ENCODE measurements at places on chromosomes 13 and 19.

DNA sequence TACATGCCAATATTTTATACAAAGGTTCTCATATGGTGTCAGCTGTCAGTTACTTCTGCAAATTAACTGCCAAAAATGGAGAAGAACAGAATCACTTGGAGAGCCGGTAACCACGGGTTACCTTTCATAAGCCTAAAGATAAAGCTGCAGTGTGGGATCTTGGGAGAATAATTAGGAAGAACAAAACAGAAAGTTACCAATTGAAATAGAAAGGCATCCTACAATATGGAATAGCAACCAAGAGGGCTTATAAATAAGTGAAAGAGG is 74.2 kb downstream of the TSHZ3 start:
- no peak for DNase-seq

DNA sequence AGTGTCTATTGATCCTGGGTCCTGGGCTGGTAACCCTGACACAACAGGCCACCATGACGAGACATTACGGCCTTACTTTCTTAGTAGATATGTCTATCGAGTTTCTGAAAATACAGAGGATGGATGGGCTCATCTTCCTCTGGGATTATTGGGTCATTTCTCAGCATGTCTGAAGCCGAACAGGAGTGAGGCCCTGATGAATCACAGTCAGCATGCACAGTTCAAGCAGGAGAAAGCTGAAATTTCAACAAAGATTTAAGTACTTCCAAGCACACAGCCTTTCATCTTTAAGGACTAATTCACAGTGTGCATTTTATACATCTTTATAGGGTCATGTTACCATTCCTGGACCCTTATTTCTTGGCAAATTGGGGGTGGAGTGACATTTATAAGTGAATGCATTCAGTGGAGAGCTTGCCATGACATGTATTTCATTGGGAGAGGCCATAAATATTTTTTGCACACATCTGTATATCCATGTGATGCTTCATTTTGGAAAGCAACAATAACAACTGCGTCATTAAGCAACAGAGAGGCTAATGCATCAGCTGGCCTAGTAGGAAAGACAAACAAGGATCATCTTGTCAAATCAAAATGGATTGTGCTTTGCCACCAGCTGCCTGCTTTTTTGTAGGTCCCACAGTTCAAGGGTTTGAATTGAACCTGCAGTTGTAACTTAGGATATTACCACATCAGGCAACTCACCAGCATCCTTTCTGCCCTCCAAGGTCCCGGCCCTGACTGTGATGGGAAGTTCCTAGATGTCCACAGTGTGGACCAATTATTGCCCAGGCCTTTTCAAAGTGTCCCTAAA is 143.5 kb downstream of the DNAJC15 start:
- no peak for DNase-seq

- no peak for DNase-seq
Measured at GRCh38 chr19:48490981-48491792, 20.4 kb downstream of the LMTK3 start.

DNA sequence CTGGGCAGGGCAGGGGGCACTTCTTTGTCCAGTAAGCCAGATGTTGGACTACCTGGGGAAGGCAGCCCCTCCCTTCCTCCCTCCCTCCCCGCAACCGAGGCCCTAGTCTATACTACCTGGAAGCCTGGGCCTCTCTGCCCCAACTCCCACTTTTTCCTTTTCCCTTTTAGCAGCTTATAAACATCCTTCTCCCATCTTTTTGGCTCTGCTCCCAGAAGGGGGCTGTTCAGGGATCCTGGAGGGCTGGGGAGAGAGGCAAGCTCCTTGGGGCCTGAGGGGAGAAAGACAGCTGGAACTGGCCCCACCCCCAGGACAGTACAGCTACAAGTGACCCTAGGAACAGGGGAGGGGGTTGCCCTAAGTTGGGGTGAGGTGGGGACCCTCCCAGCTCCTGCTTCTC is 44.9 kb downstream of the LYL1 start:
- DNase-seq = no peak

GRCh38 chr13:82070416-82070815 is 1729.5 kb upstream of the SPRY2 start:
- DNase-seq = no peak

DNA sequence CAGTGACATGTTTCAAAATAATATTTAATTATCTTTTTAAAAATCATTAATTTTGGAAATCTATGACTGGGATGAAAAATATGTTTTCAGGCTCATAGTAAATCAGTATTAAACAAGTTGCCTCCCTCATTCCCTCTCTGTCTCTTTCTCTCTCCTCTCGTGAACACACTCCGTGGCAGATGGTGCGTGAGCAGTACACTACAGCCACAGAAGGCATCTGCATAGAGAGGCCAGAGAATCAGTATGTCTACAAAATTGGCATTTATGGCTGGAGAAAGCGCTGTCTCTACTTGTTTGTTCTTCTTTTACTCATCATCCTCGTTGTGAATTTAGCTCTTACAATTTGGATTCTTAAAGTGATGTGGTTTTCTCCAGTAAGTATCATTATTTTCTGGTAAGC is 22.7 kb downstream of the SGCG start:
- no peak for DNase-seq

DNA sequence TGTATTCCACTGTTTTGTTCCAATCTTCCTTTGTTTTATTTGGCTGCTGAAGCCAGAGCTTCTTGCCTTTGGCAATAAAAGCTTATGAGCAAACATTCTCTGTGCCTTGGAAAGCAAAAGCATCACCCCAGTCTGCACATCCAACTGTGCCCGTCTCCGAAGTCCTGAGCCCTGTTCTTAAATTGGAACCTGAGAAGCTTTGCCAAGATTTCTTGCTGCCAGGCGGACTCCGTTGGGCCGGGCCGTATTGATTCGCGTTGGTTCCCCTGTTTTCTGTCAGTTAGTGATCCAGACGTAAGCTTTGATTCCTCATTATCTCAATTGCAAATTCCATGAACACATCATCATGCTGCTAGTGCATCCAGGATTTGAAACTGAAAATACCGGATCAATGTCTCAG is 793.0 kb downstream of the OLFM4 start:
- no peak for DNase-seq

DNA sequence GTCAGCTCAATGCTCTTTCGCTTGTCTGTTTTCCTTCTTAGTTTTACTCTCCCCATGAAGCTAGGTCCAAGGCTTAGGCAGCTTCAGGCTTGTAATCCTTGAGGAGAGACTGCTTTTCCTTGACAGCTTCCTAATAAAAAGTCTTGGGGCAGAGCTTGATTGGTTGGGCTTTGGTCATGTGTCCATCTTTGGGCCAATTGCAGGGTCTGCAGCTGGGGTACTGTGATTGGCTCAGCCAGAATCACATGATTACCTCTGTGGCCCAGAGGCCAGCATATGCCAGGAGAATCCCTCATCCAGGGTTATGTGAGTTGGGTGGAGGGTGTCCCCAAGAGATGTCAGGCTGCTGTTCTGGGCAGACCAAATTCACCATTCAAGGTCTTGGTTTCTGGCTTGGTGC is 8.1 kb downstream of the KLK1 start:
- no peak for DNase-seq

- peak; percentile 80 for DNase-seq
Measured at GRCh38 chr19:14090509-14091080, at the start of gene SAMD1. Gene SAMD1, minus strand, starts transcription at chr19:14090751.

- no peak for DNase-seq
Measured at GRCh38 chr13:110475550-110476219, 85.8 kb downstream of the RAB20 start.
